Activated CD4-positive, CD25-positive, alpha-beta regulatory T cell (primary cell): ENCODE measurements at places on chromosomes 16 and 17.

- DNase-seq, result no peak
Measured at GRCh38 chr16:19417640-19418039, at the start of gene TMC5. Gene TMC5 (plus strand): TSS chr16:19417883. CDS start chr16:19440039, 22,156 bp downstream.

DNA sequence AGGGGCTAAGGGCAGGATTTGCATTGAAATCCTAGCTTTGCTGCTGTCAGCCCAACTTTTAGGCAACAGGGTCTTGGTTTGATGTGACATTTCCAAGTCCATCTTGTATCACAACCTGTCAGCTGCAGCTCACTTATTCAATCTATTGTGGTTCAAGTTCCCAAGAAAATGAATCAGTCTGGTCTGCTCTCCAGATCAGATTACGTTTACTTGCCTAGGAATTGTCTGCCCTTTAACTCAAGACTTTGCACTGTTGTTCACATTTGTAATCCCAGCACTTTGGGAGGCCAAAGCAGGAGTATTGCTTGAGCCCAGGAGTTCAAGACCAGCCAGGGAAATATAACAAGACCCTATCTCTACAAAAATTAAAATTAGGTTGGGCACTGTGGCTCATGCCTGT is 10.0 kb downstream of the STX4 start:
- DNase-seq, result no peak

GRCh38 chr17:72631568-72631948 is 460.9 kb downstream of the SLC39A11 start:
- DNase-seq, result no peak

GRCh38 chr16:56603589-56603988 is 4.8 kb upstream of the MT2A start:
- no peak for DNase-seq

GRCh38 chr17:20063665-20064648 is 54.8 kb downstream of the SPECC1 start:
- no peak for DNase-seq

- no peak for DNase-seq
Measured at GRCh38 chr17:12922120-12922519, 95.7 kb downstream of the ELAC2 start.

DNA sequence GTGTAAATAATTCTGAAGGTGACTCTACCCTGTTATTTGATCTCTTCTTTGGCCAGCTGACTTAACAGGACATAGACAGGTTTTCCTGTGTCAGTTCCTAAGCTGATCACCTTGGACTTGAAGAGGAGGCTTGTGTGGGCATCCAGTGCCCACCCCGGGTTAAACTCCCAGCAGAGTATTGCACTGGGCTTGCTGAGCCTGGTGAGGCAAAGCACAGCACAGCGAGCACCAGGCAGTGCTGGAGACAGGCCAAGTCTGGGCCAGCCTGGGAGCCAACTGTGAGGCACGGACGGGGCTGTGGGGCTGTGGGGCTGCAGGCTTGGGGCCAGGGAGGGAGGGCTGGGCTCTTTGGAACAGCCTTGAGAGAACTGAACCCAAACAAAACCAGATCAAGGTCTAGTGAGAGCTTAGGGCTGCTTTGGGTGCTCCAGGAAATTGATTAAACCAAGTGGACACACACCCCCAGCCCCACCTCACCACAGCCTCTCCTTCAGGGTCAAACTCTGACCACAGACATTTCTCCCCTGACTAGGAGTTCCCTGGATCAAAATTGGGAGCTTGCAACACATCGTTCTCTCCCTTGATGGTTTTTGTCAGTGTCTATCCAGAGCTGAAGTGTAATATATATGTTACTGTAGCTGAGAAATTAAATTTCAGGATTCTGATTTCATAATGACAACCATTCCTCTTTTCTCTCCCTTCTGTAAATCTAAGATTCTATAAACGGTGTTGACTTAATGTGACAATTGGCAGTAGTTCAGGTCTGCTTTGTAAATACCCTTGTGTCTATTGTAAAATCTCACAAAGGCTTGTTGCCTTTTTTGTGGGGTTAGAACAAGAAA is 5.1 kb downstream of the STH start:
- no peak for DNase-seq

DNA sequence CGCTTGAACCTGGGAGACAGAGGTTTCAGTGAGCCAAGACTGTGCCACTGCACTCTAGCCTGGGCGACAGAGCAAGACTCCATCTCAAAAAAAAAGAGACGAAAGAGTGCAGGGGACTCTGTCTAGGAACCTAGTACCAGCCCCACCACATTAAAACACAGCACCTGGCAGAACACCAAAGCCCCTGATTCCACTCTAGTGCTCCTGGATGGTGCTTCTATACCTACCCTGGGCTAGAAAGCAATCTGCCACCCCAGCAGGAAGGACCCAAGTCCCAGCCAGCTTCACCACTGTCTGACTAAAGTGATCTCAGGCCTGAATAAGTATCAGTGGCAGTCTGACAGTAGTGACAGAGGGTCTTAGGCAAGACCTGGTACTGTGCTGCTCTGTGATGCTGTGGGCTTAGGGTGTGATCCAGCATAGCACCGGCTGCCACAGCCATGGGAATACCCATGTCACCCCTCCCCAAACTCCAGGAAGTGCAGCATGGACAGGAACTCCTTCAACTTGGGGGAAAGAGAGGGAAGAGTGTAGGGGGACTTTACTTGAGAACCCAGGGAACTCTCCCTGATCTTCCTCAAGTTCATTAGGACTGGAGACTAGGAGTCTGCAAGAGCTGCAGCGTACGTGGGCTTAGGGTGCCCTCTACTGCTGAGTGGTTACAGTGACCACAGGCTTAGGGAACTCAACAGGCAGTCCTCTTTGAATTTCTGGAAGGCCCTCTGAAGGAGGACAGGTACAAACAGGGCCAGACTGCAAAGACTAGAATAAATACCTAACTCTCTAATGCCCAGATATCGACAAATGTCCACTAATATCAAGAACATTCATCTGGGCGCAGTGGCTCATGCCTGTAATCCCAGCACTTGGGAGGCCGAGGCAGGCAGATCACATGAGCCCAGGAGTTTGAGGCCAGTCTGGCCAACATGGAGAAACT is 30.0 kb upstream of the RNF43 start:
- DNase-seq, result peak; percentile 12

DNA sequence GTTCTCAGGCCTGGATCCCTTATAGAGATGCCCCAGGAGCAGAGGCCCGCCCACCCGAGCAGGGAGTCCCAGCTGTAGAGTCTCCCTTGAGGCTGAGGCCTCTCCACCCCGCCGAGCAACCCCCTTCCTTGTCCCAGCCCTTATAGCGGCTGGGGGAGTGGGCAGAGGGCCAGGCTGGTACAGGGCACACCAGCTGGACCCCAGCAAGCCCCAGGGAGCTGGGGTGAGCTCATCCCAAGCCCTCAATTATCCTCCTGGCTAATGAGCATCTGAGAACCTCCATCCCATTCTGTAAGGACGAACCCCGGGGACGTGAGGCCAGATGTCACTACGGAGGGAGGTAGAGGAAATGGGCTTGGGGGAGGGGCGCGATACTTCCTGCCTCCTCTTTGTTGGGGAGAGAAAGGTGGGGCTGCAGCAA is 3.2 kb upstream of the SNN start:
- no peak for DNase-seq

GRCh38 chr17:3965118-3965800 is 1.0 kb upstream of the ATP2A3 start:
- DNase-seq, result peak; percentile 35
